ENCODE measurements at places on chromosomes 1 and 21.

- DNase-seq: no peak
Measured at GRCh38 chr1:163013826-163014600, 55.1 kb upstream of the RGS4 start.

DNA sequence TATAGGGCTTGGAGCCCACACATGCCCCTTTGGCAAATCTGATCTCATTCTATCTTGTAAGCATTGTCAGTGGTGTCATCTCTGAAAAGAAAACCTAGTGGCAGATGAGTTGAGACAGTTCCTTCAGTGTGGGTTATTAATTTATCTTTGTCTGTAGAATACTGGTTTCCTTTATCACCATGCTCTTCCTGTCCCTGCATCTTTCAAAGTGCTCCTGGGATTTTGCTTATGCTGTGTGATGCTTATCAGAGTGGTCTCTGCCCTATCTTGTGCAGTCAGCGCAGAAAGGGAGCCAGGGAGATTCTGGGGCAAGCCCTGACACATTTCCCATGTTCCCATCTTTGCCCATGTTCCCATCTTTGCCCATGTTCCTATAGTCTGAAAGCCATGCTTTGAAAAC lies 402.9 kb downstream of the RWDD3 start:
- DNase-seq: no peak

DNA sequence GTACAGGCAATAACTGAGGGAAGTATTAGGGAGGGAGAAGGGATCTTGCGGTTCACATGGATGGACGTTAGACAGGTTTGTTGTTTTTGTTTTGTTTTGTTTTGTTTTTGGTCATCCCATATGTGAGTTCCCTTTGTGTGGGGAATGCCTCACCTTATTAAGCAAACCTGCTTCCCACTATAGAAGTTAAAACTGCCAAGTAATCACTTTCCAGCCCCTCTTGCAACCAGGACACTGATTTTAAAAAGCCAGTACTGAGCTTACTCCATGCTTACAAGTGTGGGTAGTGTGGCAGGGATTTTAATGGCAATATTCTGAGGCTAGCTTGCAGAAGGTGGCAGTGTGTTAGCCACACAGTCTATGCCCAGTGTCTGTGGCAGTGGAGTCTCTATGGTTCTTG lies 26.5 kb downstream of the SPATA45 start:
- no peak for DNase-seq

DNA sequence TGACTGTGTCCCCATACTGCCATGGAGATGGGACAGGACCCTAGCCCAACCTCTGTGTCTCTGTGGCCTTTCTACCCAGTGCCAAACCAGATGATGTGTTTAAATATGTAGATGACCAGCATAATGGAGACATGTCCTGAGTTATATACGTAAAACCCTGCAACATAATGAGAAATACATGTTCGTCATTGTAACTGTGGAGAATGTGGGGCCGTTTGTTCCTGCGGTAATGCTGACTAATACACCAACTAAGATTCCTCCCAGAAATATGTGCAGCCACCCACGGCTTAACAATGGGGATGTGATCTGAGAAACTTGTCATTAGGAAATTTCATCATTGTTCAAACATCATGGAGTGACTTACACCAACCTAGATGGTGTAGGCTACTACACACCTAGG lies 71.7 kb upstream of the SIM2 start:
- no peak for DNase-seq

DNA sequence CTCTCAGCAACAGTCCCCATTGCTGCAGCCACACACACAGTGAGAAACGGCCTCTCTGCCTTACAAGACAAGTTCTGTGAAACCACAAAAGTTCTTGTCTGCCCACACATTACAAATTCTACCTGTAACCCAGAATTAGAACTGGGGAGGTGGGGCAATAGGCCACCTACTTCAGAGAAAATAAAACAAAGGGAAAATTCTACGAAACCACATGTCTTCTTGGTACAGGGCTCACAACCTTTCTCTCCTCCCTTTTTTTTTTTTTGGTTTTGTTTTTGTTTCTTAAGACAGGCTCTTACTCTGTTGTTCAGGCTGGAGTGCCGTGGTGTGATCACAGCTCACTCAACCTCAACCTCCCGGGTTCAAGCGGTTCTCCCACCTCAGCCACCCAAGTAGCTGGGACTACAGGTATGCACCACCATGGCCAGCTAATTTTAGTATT lies 30.2 kb downstream of the LPAR3 start:
- DNase-seq: no peak

- DNase-seq: peak; percentile 35
Measured at GRCh38 chr1:119743776-119744597, 24.7 kb downstream of the HMGCS2 start.

DNA sequence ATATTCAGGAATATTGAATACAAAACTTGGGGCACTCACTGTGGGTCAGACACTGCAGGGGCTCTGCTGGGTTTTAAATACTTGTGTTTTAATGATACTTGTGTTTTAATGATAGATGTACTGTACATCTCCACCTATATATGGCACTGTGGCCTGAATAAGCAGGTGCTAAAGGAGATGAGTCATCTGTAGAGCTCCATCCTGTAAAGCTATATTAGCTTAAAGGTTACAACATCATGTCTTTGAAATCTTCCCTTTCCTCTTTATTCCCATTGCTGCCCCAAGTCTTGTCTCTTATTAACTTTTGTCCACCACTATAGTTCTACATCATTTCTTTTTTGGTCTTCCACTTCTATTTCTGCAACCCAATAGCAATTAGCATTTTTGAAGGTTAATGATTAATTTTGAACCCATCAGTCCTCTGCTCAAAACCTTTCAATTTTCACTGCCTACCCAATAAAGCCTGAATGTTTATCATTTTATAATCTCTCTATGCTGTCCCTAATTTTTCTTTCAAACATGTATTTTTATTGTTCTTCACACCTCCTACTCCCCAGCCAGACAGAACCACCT lies 113.3 kb upstream of the PTGFR start:
- no peak for DNase-seq

DNA sequence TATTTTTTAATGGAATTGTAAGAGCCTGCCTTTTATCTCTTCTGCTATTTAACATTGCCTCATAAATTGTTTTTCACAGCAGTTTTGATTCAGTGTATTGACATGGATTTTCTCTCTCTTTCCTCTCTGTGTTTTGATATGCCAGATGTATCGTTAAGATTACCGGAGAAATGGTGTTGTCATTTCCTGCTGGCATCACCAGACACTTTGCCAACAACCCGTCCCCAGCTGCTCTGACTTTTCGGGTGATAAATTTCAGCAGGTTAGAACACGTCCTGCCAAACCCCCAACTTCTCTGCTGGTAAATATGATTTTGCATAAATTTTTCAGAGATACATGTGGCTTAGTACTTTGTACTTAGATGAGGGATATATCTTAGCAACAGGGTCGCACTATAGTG lies 23.1 kb upstream of the DYNLT5 start:
- DNase-seq: no peak

DNA sequence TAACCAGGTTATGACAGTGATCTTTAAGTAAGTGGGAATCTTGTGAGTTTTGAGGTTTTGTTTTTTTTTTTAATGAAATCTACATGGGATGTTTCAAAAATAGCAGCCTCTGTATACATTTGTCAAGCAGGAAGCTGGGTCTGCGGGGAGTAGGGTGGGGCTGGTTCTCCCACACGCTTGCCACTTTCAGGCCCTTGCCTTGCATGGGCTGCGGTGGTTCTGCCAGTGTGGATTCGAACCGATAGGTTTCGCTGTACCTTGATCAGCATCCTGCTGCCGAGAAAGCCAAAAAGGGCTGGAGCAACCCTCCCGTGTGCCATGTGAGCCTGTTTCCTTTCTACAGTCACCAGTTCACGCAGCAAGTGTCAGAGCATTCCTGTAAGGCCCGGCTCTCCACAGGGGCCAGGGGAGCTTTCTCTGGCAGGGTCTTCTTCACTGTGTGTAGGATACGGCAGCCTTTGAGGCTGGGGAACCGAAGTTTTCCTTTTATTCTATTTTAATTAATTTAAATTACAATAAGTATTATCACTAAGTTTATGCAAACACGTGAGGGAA lies 79.2 kb upstream of the SAMD11 start:
- no peak for DNase-seq

- DNase-seq: no peak
Measured at GRCh38 chr1:58818075-58818474, 34.2 kb upstream of the JUN start.

GRCh38 chr1:172970186-172970585 lies 80.6 kb downstream of the TNFSF18 start:
- DNase-seq: no peak

GRCh38 chr1:147494998-147495580 lies 46.2 kb upstream of the BCL9 start:
- peak; percentile 57 for DNase-seq

DNA sequence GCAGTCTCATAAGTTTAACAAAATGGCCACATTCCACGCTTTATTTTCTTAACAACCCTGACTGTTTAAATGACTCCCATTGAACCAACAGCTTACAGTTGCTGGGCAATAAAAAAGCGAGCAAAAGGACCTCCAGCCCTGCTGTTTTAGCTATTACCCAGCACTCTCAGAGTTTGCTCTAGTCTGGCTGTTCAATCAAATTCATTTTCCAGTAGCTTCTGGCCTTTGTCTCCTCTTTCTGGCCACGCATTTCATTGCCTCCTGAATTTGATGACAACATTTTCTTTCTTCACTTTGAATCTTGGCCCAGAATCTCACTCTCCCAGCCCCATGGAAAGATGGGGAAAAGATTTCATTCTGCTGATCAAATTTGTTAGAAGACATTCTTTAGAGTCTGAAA lies 44.1 kb upstream of the DOCK7 start:
- no peak for DNase-seq

GRCh38 chr1:196308176-196308575 lies 300.1 kb downstream of the KCNT2 start:
- DNase-seq: no peak

- DNase-seq: no peak
Measured at GRCh38 chr1:53625766-53626520, 113.0 kb downstream of the GLIS1 start.

GRCh38 chr1:245988393-245989078 lies 518.5 kb downstream of the SMYD3 start:
- DNase-seq: no peak

DNA sequence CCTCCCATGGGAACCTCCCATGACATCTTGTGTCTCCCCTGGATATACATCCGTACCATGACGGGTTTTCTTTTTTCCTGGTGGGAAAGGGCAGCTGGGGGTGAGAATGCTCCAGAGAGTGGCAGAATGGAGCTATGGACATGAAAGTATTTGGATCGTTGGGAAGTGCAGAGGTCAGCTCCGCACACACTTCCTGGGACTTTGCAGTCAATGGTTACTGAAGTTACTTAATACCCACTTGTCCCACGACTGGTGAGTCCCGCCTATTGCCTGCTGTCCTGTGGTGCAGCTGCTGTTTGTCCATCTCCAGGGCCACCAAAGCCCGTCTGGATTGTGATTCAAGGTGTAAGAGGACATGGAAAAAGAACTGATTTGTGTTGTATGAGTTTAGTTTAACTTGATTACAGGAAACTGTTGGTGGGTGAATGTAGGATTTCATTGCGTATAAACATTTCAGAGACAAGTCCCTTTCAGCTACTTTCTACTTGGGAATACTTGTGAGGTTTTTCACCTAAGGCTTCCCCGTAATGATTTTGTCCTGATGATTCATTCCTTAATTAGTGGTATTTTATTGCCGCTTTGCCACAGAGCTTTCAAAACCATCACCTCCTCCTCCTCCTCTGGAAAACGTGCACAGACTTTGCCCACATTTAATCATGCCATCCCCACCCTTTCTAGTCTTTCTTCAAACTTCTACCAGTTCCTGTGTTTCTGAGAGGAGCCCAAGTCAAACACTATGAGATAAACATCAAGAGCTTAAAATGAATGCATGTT lies 308.8 kb downstream of the KIF26B start:
- no peak for DNase-seq

GRCh38 chr1:5887349-5887970 lies 104.8 kb downstream of the NPHP4 start:
- DNase-seq: no peak

DNA sequence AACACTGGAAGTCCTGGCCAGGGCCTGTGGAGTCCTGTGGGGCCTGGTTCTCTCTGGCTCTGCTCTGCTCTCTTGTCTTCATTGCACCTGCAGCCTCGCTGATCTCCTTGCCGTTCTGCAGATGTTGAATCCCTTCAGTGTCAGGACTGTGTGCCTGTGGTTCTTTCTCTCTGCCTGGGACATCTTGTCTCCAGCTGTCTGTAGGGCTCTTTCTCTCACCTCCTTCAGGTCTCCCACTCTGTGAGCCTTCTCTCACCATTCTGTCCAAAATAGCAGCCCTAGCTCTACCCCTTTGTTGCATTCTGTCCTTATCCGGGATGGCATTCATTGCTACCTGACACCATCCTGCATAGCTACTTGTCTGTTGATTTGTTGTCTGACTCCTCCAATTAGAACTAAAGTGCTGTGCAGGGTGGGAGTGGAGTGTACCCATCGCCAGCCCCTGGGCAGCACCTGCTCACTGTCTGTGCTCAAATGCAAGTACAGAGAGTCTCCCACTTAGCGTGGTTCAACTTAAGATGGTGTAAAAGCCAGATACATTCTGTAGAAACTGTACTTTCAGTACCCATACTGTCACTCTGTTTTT lies 8.9 kb downstream of the PGBD2 start:
- DNase-seq: no peak

- DNase-seq: no peak
Measured at GRCh38 chr1:33583567-33583966, 111.1 kb downstream of the ZSCAN20 start.

GRCh38 chr1:64598100-64598571 lies 128.2 kb downstream of the CACHD1 start:
- DNase-seq: no peak

DNA sequence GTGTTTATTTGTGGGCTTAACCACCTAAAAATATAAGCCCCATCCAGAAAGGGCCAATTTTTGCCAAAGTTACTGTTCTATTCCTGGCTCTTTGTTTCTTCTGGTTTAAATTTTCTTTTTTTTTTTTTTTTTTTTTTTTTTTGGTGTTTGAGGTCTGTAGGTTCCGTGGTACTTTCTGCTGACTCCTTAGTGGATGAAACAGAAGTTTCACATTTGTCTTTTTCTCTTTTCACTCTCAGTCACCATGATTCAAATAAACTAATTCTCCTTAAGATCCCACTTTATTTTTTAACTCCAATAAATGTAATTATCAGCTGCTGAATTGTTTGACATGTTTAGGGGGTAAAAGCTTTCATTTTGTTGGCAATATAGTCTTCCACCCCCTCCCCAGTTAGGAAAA lies 322.3 kb downstream of the CHRM3 start:
- DNase-seq: no peak

DNA sequence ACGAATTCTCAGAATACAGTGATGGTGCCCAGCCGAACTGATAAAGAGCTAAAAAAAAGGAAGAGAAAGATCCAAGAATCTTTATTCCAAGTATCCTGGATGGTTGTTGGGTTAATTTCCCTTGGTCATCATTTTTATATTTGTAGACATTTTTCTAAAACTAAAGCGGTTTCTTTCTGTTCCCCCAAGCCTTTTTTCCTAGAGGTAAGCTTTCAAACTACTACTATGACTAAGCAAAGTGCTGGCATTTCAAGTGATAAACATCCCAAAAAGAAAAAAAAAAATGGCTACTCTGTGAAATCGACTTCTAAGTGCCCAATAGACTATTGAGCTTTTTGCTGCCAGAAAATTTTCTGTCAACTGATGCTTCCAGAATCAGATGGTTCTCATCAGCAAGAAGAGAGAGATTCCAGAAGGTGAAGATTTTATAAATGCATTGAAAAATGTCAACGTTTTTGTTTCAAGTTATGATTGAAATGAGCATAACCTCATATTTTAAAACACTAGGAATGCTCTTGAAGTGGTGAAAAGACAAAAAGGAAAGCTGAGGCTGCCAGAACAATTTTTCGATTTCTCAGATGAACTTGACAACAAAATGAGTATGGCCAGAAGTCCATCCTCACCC lies 96.1 kb upstream of the ZC3H11B start:
- no peak for DNase-seq

- no peak for DNase-seq
Measured at GRCh38 chr1:36295390-36295789, 10.8 kb upstream of the SH3D21 start.
